Stomach (tissue), 19 donors: ENCODE measurements at places on chromosomes 5 and 9.

- no peaks in the 10 kb centered on the region for H3K36me3 ChIP-seq
- H3K27me3 ChIP-seq = no peaks in the 10 kb centered on the region
- no peak overlapping the region for H3K27ac ChIP-seq
- DNase-seq = peak; percentile 83
Measured at GRCh38 chr9:28073270-28073669, 500.0 kb upstream of the C9orf72 start.

DNA sequence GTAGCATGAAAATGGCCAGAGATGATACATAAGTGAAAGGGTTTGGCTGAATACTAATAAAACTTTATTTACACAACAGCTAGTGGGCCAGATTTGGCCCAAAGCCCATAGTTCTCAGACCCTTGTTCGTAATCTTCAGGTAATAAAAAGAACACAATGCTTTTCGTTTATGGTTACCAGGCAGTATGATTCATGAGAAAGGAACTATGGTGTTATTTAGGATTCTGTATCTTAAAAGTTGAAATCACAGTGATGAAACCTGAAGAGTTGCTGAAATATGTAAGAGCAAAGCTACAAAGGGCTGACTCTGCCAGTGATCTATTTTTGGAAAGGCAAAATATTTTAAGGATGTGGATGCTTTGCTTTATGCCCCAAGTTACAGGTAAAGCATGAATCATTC, 192.7 kb downstream of the SMC2 start:
- no peak overlapping the region for H3K4me3 ChIP-seq
- H3K27me3 ChIP-seq = no peaks in the 10 kb centered on the region
- no peak overlapping the region for H3K27ac ChIP-seq

DNA sequence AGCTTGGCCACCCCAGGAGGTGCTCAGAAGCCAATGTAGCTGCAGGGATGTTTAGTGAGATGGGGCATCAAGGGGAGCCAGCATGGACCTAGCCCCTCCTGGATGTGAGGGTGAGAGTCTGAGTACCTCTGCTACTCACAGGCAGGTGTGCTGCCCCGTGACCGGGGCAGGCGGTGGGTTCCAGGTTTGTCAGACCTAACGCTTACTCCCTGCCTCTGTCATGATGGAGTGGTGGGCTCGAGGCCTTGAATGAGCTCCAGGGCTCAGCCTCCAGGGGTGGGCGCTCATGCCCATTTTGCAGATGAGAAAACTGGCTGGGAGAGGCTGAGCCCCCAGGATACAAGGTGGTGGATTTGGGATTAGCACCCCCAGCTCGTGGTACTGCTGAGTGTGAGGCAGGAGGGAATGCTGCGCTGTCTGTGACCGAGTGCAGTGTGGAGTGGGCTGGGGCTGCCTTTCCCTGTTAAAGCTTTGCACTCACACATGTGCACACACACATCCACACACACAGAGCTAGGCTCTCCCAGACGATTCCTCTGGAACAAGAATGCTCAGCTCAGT, 1.5 kb downstream of the RXRA start:
- peak overlapping the region; percentile 77 for H3K4me3 ChIP-seq
- H3K36me3 ChIP-seq = no peaks in the 10 kb centered on the region
- H3K4me1 ChIP-seq = peaks cover 78% of the 10 kb centered on the region
- no peak for DNase-seq
- peak overlapping the region; percentile 81 for H3K27ac ChIP-seq
- no peaks in the 10 kb centered on the region for H3K27me3 ChIP-seq

DNA sequence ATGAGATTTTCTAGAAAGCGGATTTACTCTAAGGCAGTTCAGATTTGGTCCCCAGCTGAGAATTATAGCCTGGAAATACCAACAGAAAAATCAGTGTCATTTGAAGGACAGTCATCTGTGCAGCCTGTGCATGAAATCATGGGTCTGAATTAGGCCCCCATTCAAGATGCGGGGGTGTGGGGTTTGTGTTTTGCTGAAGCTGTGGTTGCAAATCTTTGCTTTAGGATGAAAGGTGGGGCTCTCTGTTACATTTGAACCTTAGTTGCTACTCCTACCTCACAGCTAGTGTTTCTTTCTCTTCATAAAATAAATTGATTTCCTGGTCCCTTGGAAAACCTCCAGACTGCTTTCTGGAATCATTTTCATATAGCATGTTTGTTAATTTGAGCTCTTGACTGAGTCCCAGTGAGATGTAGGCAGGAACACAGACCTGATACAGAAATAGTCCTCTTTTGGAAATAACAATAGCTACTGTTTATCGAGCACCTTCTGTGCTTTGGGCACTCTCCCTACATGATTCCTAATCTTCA, 4.8 kb upstream of the ABL1 start:
- no peak overlapping the region for H3K4me3 ChIP-seq
- H3K4me1 ChIP-seq = peaks cover 26% of the 10 kb centered on the region
- H3K27me3 ChIP-seq = no peaks in the 10 kb centered on the region
- no peaks in the 10 kb centered on the region for H3K36me3 ChIP-seq
- H3K27ac ChIP-seq = no peak overlapping the region
- no peak for DNase-seq

- H3K36me3 ChIP-seq = peaks cover 66% of the 10 kb centered on the region
- H3K4me1 ChIP-seq = no peaks in the 10 kb centered on the region
- no peaks in the 10 kb centered on the region for H3K27me3 ChIP-seq
- no peak overlapping the region for H3K4me3 ChIP-seq
- DNase-seq = no peak
- H3K27ac ChIP-seq = no peak overlapping the region
Measured at GRCh38 chr5:115231598-115231997, 31.1 kb downstream of the PGGT1B start.

DNA sequence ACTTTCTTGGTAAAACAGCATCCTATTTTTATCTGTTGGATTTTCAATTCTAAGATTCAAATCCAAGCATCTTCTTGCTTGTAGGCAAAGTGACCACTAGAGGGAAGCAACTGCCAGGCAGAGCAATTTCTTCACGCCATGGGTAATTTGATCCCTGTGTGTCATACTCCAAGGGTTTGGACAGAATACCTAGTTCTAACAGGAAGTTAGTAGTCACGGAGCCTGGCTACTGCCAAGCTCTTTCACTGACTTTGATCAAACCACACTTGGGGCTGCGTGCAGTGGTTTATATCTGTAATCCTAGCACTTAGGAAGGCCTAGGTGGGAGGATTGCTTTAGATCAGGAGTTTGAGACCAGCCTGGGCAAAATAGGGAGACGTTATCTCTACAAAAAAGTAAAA, 473.6 kb upstream of the TNC start:
- peak overlapping the region; percentile 67 for H3K27ac ChIP-seq
- H3K4me3 ChIP-seq = no peak overlapping the region
- H3K27me3 ChIP-seq = peaks cover 16% of the 10 kb centered on the region

DNA sequence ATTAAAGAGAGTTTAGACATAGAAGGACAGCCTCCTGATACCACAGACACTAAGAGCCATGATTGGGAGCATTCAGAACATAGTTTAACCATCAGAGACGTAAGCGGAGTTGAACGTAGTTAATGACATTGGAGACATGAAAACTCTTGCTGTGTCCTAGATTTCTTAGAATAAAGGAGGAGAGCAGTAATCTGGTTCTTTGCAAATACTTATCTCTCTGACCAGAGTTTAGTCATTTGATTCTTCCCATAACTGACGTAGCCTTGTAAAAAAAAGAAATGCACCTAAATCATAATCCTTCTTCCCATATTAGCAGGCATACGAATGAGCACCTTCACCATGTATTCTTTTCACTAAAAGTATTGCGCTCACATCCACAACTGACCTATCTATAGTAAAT, 433.3 kb upstream of the SMC2 start:
- no peak for DNase-seq
- no peaks in the 10 kb centered on the region for H3K27me3 ChIP-seq
- H3K27ac ChIP-seq = no peak overlapping the region
- H3K4me3 ChIP-seq = no peak overlapping the region
- H3K4me1 ChIP-seq = no peaks in the 10 kb centered on the region
- no peaks in the 10 kb centered on the region for H3K36me3 ChIP-seq

DNA sequence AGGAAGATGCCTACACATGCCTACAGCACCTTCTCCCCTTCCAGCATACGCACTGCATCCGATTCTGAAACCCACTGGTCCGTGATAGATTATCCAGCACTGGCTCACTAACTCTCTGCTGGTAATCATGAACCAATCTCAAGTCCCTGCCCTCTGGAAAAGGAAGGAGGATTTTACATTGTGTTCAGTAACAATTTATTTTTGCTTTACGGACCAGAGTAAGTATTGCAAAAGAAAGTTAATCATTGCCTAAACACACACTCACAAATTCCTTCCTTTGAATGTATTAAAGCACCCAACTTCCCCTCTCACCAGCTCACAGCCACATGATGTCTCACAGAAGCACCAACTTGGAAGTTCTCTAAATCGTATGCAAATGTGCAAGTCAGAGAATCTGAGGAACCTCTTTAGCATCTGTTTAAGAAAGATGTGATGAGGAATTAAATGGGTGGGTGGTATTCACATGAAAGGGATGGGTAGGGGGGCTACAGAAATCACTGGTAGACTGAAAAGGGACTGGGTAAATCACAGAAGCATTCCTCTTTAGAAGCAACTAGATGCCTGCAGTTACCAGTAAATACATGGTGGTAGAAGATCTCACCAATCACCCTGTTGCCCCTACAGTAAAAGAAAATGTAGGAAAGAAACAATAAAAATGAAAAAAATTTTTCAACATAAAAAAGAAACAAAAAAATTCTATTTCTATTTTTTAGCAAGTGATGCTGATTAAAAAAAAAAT, 8.4 kb downstream of the GNAQ start:
- H3K36me3 ChIP-seq = no peaks in the 10 kb centered on the region
- peak; percentile 77 for DNase-seq
- H3K27me3 ChIP-seq = no peaks in the 10 kb centered on the region
- H3K4me1 ChIP-seq = peaks cover 94% of the 10 kb centered on the region
- H3K4me3 ChIP-seq = peak overlapping the region; percentile 13
